ENCODE measurements at places on chromosomes 4 and X. TPM values are rescaled to one million over a fixed set of nuclear protein-coding genes. Genes with fewer than 3 reads are reported as not detected.

The ZNF330 gene
- 49.1 TPM for total RNA-seq

GRCh38 chr4:25984796-25985195, 70.8 kb downstream of the SMIM20 start:
- H3K4me1 ChIP-seq, result no peaks in the 10 kb centered on the region
- no peaks in the 10 kb centered on the region for H3K27me3 ChIP-seq
- DNase-seq, result no peak
- no peak overlapping the region for H3K4me3 ChIP-seq

GRCh38 chr4:151468715-151469696, 60.0 kb downstream of the FHIP1A start:
- H3K27me3 ChIP-seq, result no peaks in the 10 kb centered on the region
- no peak overlapping the region for H3K27ac ChIP-seq
- H3K4me1 ChIP-seq, result no peaks in the 10 kb centered on the region
- H3K4me3 ChIP-seq, result no peak overlapping the region
- no peak for DNase-seq
- no peaks in the 10 kb centered on the region for H3K36me3 ChIP-seq

DNA sequence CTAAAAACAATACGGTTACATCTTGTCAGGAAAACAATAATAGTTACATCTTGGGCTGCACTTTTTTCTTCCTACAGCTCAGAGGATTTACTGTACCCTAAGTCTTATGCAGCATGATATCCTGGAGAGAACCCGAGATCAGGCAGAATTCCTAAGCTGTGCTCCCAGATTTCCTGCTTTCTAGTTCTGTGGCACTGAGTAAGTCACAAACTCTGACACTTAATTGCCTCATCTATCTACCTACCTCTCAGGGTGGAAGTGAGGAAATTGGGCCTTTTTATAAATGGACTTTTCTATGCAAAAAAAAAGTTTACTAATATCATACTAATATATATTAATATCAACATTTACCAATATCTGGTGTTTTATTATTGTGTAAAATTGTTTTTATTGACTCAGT, 438.5 kb downstream of the INPP4B start:
- H3K27ac ChIP-seq, result peak overlapping the region; percentile 88
- no peak overlapping the region for H3K4me3 ChIP-seq
- DNase-seq, result no peak
- no peaks in the 10 kb centered on the region for H3K27me3 ChIP-seq

GRCh38 chr4:54914781-54915180, 210.6 kb downstream of the KDR start:
- no peak overlapping the region for H3K4me3 ChIP-seq
- no peak for DNase-seq
- H3K36me3 ChIP-seq, result no peaks in the 10 kb centered on the region
- H3K27me3 ChIP-seq, result peaks cover 19% of the 10 kb centered on the region

DNA sequence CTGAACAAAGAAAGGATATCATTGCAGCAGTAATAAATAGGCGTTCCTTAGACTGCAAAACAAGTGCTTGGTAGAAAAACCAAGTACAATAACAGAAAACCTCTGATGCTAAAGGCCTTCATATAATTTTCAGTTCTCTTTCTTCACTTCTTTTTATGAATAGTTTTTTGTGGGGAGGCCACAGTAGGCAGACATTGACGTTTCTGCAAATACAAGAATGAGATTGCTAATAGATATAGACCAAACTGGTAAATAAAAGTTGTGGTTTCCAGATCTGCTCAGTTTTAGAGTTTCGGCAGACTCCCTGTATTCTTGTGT, 57.0 kb upstream of the RAP1GDS1 start:
- no peaks in the 10 kb centered on the region for H3K4me1 ChIP-seq
- DNase-seq, result no peak

DNA sequence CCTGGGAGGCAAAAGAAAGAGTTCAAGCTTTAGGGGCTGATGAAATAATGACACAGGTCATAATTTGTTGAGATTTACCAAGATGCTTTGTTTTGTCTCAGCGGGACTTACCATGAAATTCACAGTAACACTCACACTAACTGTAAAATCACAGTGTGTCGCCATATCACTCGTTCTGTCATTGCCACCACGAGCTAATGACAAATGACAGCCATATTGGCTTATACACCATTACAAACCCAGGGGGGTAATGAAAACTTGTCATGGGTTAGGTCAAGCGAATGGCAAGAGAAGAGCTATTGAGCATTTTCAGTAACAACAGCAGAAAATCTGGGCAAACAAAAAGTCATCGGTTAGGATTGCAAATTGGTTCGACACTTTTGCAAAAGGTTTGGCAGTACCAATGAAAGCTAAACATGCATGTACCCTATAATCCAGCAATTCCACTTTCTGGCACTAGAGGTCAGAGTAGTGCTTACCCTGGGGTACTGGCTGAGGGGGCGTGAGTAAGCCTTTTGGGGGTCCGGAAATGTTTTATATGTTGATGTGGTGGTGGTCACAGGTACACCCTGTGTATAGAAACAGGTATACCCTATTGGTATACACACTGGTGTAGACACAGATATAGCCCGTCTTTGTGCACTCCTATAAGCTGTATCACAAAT, 83.9 kb upstream of the RAI2 start:
- H3K4me1 ChIP-seq, result no peaks in the 10 kb centered on the region
- no peak for DNase-seq
- no peaks in the 10 kb centered on the region for H3K27me3 ChIP-seq
- H3K36me3 ChIP-seq, result no peaks in the 10 kb centered on the region

DNA sequence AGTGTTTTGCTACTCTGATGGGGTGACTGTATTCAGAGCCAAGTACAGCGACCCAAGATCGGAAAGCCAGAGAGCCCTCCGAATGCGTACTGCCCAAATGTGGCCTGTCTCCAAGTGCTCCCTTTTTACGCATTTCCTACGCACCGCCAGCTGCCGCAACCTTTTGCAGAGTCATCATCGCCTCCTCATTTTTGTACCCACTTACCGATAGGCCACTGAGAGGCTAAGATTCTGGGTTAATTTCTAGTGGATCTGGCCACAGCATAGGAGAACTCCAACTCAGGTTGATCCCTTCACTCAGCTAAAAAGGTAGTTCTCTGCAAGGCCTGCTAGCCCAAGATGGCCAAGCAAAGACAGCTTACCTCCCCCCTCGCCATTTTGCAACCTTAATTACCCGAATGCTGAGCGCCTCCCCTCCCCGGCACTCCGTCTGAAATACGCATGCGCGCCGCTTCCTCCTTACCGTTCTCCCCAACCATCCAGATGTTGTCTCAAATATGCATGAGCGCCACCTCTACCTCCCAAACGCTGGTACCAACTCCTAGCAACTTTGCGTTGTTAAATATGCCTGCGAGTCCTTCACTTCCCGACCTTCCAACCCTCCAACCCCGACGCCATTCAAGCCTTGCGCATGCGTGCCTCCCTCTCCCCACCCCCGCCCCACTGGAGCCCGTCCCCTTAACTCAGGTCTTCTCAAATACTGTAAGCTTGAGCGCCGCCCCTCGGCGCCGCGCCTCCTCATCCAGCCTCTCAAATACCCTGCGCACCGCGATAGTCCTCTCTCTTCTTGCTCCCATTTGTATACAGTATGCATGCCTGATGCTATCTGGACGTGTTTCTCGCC, 11.8 kb upstream of the ZCCHC13 start:
- no peaks in the 10 kb centered on the region for H3K36me3 ChIP-seq
- peak; percentile 79 for DNase-seq
- peak overlapping the region; percentile 65 for H3K4me3 ChIP-seq

GRCh38 chr4:63901304-63901703, 507.9 kb downstream of the TECRL start:
- H3K4me1 ChIP-seq, result no peaks in the 10 kb centered on the region
- DNase-seq, result no peak
- H3K4me3 ChIP-seq, result no peak overlapping the region
